Natural killer cell (primary cell): ENCODE measurements at places on chromosomes 2 and 18.

DNA sequence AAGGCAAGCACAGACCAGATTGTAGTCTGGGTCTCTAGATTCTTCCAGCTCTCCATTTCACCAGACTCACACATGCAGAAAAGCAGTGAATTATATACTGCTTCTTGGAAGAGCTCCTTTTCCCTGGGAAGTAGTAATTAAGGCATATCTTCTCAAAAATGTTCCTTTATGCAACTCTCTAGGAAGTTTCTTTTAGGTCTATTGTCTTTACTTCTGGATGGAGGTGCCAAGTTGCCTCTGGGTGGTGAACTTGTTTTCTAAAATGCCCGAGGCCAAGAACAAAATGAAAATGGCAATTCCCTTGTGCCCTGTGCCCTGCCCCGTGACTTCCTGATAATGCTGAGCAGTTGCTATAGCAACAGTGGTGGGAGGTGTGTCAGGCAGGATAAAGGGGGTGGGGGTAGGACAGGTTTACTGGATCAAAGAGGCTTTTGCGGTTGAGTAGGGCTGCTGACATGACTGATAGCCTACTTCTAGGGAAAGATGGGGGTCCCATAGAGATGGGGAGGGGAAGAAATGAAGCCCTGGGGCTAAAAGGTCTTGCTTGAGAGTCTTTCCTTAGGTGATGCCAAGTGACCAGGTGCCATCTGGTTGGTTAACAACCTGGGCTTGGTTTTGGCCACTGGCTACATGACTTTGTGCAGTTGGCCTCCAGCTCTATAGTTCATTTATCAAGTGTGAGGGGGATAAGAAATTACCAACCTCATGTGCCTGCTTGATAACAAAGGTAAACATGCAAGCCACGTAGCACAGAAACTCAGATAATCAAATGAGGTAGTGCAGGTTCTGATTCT lies 11.8 kb downstream of the IGFBP2 start:
- DNase-seq: no peak

GRCh38 chr18:25298853-25299274 lies 53.1 kb downstream of the ZNF521 start:
- DNase-seq: no peak

- DNase-seq: no peak
Measured at GRCh38 chr2:30098266-30099005, 48.4 kb upstream of the YPEL5 start.

- DNase-seq: no peak
Measured at GRCh38 chr2:31079665-31080064, 58.6 kb downstream of the GALNT14 start.

GRCh38 chr2:20676353-20677215 lies 9.6 kb downstream of the GDF7 start:
- no peak for DNase-seq

GRCh38 chr2:24214880-24215279 lies 40.0 kb downstream of the FAM228A start:
- no peak for DNase-seq

DNA sequence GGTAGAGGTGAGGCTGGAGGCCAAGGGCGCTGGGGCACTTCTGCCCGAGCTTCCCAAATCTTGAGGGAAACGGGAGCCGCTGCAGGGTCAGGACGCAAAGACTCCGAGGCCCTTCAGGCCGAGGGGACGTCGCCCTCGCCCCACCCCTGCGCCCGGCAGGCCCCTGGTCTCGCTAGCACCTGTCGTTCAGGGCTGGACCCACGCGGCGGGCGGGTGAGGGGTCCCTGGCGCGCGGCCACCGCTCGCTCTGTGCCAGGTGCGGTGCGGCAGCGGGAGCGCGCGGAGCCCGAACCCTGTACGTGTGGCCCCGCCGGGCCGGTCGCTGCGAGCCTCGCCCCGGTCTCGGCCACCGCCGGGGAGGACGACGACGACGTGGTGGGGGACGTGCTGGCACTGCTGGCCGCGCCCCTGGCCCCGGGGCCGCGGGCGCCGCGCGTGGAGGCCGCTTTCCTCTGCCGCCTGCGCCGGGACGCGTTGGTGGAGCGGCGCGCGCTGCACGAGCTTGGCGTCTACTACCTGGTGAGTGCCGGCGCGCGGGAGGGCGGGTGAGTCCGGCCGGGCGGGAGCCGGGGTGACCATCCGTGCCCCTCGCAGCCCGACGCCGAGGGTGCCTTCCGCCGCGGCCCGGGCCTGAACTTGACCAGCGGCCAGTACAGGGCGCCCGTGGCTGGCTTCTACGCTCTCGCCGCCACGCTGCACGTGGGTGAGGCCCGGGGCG lies 4.9 kb downstream of the ERFE start:
- no peak for DNase-seq

DNA sequence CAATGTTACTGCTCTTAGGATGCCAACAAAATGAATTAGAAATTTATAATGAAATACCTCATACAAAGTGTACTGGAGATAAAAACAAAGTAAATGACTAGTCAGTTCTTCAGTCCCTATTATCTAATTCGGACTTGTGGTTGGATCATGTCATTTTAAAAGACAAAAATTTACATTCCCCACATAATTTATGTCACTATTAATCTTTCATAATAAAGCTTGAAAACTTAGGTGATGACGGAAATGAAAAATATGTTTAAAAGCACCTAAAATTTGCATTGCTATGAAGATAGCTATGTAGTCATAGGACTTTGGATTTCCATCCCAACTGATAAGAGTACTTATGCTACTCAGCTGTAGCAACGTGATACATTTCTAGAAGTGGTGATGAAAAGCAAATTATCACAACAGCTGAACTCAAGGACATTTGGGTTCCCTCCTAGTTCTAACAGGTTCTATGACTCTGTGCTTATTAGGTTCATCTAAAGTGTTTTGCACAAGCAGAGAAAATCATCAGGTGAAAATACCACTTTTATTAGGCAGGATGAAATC lies 58.4 kb downstream of the LRPPRC start:
- DNase-seq: no peak

GRCh38 chr18:45916302-45916701 lies 50.8 kb downstream of the EPG5 start:
- no peak for DNase-seq

DNA sequence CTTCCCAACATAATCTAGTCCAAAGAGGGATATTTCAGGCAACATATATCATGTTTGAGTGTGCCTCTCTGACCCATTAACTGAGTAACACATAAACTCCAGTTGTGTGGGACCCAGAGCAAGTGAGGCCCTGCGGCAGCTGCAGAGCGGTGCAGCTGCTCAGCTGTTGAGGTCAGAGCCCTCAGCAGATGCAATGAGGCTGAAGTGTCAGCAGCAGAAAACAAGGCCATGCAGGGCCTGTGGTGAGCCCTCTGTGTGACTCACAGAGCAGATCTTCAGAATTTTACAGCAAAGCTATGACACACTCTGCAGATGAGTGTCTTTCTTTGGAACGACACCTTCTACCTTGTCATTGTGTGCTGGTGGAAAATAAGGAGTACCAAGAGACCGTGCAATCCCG lies 168.5 kb downstream of the CBLN2 start:
- DNase-seq: no peak
